ENCODE measurements at places on chromosomes 5 and 9.

DNA sequence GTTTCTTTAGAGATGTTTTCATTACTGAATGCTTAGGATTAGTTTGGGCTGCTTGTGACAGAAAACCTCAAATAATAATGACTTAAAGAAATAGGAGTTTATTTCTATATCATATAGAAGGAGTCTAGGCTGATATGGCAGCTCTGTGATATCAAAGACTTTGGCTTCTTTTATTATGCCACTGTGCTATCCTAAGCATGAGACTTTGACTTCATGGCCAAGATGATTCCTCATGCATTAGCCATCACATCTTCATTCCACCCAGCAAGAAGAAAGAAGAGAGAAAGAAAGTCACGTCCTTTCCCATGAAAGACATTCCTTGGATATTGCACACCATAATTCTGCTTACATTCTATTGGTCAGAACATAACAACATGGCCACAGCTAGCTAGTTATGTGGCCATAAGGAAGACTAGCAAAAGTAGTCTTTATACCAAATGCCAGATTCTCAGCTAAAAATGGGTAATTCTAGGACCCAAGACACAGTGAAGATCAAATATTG lies 76.2 kb downstream of the DAPK1 start:
- no peak for DNase-seq

DNA sequence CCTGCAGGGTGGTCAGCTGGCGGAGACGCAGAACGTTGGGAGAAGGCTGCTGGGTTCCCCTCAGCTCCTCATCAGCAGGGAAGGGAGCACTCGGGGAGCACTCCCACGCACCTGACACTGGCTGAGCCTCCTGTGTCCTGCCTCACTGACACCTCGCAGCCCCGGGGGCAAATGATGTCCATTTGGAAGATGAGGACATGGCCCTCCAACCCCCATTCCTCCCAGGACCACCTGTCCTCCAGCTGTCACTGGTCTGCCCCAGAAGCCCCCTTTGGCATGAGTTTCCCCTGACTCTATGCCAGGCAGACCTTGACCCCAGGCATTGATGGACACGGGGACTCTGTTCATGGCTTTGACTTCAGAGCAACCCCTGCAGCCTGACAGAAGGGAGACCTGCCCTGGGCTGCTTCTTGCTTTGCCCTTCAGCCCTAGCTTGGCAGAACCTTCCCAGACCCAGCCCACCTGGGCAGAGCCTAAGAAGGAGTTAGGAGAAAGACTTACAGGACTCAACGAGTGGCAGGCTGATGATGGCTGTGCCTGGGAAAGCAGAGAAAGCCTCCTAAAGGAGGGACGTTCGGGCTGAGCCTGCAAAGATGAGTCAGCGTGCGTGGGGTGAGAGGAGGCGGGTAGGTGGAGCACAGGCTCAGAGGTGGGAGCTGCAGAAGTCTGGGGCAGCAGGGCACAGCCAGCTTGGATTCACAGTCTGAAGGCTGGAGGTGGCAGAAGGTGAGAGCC lies 90.6 kb downstream of the LMX1B start:
- no peak for DNase-seq

DNA sequence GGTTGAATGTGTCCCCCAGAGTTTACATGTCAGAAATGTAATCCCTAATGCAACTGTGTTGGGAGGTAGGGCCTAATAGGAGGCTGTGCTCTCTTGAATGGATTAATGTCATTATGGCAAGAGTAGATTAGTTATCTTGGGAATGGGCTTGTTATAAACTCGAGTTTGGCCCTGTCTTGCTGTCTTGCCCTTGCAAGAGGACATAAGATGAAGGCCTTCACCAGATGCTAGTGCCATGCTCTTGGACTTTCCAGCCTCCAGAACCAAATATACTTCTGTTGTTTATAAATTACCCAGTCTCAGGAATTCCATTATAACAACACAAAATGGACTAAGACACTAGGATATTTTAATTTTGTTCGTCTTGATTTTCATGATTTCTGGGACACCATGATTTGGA lies 5.4 kb downstream of the PIK3R1 start:
- no peak for DNase-seq

GRCh38 chr9:94869415-94869843 lies 142.9 kb downstream of the AOPEP start:
- no peak for DNase-seq

DNA sequence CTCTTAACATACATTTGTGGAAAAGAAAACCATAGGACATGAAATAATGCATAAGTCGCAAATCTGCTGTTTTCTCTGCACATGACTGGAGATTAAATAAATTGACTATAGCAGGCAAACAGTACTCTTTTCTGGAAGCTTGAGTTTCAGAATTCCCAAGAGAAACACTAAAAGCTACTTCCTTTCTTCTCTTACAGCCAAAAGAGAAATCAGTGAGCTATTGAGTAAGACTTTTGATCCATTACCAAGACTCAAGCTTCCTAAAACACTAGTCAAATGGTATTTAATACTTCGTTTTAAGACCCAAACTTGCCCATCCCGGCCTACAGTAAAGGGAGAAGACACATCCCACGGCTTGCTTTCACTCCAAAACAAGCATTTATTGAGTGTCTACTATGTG lies 335.8 kb upstream of the PUM3 start:
- no peak for DNase-seq

Measured in NCI-H460 (cell line).